ENCODE measurements at places on chromosomes 4 and X.

GRCh38 chr4:38310446-38311043 is 350.3 kb downstream of the PTTG2 start:
- DNase-seq, result no peak

GRCh38 chr4:54139332-54139731 is 39.4 kb downstream of the GSX2 start:
- DNase-seq, result no peak

- DNase-seq, result no peak
Observed at GRCh38 chr4:83644677-83645659, 109.1 kb downstream of the GPAT3 start.

DNA sequence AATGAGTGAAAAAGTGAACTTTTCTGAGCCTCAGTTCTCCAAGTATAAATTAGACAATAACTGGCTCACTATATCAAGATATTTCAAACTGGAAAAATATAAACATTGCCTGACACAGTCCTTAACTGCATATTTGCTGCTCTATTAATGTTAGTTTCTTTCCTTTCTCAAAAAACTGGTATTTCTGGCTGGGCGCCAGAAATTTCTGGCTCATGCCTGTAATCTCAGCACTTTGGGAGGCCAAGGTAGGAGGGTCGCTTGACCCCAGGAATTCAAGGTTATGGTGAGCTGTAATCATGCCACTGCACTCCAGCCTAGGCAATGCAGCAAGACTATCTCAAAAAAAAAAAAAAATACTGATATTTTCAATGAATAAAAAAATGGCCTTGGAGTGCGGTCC is 227.0 kb downstream of the MAGEB17 start:
- DNase-seq, result no peak

GRCh38 chrX:70421618-70422017 is 1.5 kb upstream of the GDPD2 start:
- DNase-seq, result no peak

DNA sequence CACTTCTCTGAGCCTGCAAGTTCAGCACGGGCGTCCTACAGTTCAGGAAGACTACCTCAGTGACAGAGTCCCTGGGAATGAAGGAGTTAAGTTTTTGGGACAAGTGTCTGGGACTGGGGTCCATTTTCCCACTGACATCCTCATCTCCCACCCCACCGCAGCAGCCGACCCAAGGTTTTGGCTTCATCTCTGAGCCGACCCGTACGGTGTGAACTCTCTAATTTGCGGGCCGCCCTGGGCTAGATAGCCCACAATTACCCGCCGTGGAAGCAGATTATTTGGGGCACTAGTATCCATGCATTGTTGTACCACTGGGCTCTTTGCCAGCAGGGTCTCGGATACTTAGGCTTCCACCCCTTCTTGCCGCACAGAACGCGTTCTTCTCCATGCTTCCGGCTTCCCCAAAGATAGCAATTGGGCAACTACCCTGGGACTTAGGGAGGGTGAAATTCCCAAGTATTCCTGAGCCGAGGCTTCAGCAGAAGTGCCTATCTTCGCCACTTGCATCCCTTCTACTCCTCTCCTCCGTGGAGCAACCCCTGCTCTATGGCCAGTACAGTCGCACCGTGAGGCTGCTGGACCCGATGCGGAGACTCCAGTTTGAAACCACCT is 2.4 kb downstream of the IL1RAPL2 start:
- no peak for DNase-seq

DNA sequence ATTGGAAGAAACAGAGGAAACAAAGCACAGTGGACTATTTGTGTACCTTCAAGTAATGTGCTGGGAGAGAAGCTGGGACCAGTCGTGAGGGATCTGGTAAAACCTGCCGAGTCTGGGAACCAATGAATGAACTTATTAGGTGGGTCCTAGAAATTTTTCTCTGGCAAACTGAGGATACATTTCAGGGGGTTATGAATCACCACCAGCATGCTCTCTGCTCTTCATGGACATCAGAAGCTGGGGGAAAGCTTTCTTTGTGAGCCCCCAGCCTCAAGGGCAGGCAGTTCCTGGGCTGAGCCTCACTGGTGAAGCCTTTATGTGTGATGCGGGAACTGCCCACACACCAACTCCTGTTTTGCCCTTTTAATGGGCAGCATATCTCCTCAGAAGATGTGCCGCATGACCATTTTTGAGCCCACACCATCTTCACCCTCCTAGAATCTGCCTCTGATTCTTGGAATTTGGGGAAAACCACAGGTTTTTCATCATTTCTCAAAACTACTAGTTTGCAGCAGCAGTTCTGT is 95.4 kb upstream of the ENPP6 start:
- no peak for DNase-seq

DNA sequence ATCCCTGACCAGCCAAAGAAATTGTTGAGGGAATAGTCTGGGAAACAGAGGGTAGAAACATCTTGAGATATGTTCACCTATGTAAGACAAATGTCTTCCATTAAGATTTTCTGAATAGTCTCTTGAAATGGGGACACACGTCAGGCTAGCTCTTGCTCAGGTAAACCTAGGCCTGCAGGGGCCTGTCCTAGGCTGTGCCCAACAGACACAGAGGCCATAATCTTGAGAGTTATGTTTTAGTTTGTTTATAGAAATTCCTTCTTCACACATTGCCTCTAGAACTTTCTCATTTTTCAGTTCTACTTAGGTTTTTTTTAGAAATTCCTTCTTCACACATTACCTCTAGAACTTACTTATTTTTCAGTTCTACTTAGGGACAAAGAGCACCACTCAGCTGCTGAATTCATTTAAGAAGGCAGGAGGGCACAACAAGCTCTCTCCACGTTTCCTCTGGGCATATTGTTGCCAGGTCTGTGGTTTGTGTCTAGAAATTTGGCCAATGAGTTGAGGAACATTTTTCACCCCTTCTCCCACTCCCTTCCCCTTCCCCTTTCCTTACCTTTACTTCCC is 94.9 kb downstream of the ARHGAP24 start:
- no peak for DNase-seq

DNA sequence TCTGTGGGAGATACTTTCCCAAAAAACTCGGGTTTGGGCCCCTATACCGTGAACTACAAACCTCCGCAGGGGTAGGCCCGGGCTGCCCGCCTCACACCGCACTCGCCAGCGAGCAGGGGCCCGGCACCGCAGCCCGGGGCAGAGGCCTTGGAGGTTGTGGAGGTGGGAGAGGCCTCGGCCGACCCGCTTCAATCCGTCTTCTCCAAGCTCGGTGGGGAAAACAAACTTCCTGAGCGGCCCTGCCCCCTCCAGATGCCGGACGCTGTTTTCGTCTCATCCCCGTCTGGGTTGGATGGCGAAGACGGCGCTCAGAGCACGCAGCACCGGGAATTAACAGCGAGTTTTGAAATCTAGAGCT is 442 bp upstream of the MCUB start:
- no peak for DNase-seq

DNA sequence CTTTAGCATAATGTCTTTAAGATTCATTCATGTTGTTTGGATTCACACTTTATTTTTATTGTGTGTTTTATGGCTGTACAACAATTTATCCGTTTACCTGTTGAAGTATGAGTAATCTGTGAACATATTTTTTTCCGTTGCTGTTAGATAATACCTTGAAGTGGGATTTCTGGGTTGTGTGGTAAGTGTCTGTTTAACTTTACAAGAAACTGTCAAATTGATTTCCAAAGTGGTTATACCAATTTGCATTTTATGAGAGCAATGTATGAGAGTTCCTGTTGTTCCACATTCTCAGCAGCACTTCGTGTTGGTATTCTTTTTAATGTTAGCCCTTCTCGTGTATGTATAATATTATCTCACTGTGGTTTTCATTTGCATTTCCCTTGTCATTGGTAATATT is 53.6 kb downstream of the USP53 start:
- DNase-seq, result no peak

DNA sequence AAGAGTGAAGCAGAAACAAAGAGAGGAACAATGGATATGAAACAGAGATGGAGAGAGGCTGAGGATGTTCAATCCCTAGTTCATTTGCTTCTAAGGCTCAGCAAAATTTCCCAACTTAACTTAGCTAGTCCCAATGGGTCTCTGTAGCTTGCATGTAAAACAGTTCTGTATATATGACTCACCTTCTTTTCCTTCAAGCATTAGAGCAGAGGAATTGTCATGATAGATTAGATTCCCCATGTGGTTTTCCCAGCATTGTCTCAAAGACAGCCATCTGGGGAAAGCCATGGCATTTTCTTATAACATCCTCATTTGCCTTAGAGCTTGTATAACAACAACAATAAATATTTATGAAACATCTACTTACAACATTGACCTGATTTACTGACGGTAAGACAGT is 93.9 kb upstream of the GATB start:
- DNase-seq, result no peak

DNA sequence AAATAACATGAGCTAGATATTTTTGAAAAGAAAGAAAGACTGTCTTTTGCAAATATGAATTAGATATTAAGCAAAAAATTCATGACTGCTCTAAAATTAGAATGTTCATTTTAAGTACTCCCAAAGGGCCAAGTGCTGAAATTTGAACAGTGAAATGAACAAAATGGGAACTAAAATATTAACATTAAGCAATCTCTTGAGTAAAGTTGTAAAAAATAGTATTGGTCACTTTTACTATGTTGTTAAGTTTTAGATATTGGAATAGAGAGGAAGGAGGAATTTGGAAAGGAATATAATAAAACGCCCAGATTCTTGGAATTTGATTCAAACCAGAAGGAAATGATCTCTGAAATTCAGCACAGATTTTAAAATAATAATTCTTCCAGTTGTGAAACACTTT is 125.9 kb upstream of the ANK2 start:
- no peak for DNase-seq

DNA sequence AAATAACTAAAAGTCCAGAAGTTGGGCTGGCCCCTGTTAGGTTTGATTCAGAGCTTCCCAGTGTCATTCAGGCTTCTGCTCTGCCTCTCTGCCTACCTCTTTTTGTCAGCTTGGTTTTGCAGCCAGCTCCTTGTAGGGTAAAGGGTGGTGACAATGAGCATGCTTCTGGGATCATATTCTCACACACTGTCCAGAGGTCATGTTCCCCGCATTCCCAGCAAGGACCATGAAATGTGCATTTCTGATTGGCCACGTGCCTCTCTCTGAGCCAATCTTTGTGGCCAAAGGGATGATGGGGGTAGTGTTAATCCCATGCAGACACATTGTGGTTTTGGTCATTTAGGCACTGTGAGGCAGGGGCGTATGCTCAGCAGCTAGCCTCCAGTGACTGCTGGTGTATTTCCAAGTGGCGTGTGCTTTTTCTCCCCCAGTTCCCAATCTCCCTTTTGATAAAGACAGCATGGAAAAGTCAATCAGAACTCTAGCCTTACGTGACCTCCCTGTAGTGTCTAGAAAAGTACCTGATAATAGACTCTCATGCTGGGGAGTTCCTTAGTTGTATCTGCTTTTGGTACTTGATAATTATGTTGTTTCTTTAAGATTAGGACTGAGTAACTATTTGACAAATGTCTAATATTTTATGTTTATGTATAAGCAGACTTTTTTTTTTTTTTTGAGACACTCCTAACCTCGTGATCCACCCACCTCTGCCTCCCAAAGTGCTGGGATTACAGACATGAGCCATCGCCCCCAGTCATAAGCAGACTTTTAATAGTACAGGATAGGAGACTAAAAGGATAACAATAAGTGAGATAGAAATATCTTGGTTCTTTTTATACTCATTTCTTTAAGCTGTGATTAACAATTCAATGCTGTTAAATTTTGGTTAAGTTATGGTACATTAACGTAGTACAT is 57.8 kb downstream of the KIAA0232 start:
- DNase-seq, result no peak

GRCh38 chr4:175054980-175055379 is 136.8 kb downstream of the ADAM29 start:
- no peak for DNase-seq

DNA sequence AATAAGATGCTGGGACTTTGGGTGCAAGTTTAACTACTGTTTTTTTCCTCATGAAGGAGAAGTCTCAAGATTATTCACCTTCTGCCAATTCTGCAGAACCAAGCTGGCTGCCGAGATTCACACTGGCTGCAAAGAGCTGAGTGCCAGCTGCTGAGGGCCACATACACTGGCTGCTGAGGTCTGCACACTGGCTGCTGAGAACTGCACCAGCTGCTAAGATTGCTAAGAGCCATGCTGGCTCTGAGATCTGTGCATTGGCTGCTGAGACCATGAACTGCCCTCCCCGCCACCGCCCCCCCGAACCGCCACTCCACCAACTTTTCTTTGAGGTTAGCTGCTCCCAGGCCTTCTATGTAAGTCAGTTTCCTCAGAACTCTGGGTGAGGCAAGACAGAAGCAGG is 330.3 kb downstream of the CBLL2 start:
- no peak for DNase-seq

DNA sequence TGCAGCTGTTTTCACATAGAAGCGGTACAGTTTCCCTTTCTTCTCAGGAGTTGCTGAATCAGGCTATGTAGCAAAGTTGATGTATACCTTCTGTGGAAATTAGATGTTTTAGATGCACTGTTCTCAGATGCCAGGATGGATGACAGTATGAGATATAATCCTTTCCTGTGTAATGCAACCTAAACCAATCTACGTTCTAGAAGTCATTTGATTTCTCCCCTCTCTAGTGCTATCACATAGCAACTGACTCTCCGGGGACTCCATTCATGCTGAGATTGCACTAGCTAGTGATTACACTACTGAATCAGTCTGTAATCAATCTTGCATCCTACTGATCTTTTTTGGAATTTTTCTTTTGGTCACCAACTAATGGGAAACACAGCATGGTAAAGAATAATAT is 1881.7 kb downstream of the PCDH7 start:
- no peak for DNase-seq

DNA sequence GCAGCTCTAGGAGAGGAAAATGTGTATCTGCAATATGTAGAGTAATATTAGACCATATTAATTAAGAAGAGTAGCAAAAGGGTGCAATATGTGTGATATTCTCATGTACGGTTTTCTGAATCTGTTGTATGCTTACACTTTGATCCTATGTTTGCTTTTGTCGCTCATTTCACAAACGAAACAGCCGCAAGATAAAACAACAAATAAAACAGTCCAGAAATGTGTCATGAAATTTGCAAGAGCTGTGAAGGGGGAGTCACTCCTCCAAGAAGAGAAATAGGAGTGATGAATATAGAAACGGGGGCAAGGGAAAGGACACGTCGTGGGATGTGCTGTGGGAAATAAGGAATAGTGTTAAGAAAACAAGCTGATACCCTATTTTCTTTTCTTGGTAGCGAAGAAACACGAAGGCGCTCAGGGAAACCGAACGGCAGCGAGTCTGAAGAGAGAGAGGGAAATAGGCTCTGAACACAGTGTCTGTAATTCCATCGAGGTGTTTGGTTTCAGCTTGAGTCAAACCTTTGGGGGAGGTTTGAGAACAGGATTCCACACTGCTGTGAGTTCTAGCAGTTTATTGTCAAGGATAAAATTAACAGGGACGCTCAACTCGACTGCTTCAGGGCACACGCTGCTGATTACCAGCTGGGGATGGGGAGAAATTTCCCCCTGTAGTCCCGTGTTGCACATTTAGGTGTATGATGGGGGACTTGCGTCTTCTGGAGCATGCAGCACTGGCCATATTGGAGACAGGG is 595.6 kb upstream of the TENM3 start:
- no peak for DNase-seq

GRCh38 chrX:153881281-153881680 is 4.7 kb downstream of the L1CAM start:
- DNase-seq, result no peak
